T-helper 2 cell treated with Interferon-gamma antibody and Interleukin-4, amounts not matched to agents 100 ng/mL and 5 ng/mL, for 36 hours (primary cell): ENCODE measurements at places on chromosomes 16 and 17. TPM values are rescaled to one million over a fixed set of nuclear protein-coding genes. Genes with fewer than 3 reads are reported as not detected.

CCDC144A gene
- 2.8 and 3.0 TPM in 2 replicates for total RNA-seq

GAS2L2 gene
- total RNA-seq: not detected in 2 replicates

ZPBP2 gene
- total RNA-seq: not detected in 2 replicates

DHX58 gene
- total RNA-seq: 35.9 and 38.8 TPM in 2 replicates

GDPD3 gene
- 7.7 and 8.7 TPM in 2 replicates for total RNA-seq

LPO gene
- total RNA-seq: not detected in 2 replicates

CES5A gene
- total RNA-seq: not detected in 2 replicates

IL17C gene
- total RNA-seq: 0.25 TPM in 1 of 2 replicates, not detected in the other

CASKIN2 gene
- total RNA-seq: 0.77 and 1.1 TPM in 2 replicates

TEX19 gene
- 0.09 and 0.14 TPM in 2 replicates for total RNA-seq

TMC8 gene
- 365 and 371 TPM in 2 replicates for total RNA-seq

FAM20A gene
- not detected in 2 replicates for total RNA-seq

STRADA gene
- 54.1 and 54.8 TPM in 2 replicates for total RNA-seq
